Fibroblast of skin of scalp (primary cell): ENCODE measurements at places on chromosomes 3 and 15.

DNA sequence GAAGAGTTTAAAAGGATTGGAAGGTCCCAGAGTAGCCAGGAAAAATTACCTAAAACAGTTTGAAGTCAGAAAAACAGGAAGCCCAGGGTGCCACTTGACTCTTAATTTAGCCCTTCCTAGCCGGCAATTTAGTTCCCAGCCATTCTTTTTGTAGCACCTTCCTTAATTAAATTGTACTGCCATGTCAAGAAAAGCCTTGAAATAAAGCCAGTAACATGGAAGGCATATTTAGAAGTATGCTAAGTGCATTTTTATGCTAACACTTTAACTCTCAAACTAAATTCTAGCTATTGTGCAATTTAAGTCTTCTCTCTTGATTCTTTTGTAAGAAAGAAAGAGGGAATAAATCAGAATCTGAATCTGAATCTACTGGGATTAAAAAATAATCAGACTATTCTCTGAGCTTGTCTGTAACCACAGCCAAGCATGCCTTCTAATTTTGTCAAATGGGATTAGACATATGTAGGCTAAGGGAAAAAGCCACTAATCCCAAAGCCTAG lies 43.2 kb downstream of the MAP3K13 start:
- DNase-seq = no peak

DNA sequence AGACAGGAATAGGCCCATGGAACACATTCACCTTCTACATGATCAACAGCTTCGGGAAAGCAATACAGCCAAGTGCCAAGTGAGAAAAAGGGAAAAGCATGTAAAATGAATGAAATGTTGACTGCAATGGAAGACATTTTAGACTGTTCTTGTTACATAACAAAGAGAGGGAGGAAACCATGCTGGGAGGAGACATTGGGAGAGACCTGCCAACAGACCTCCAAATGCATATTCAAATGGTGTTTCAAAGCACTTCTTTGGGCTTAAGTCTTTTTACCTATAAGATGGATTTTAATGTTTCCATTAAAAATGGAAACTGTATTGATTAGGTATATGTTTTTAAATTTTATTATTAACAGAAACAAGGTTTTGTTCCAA lies 350.0 kb upstream of the THBS1 start:
- DNase-seq = no peak

GRCh38 chr3:155326901-155327300 lies 33.4 kb upstream of the STRIT1 start:
- DNase-seq = no peak

DNA sequence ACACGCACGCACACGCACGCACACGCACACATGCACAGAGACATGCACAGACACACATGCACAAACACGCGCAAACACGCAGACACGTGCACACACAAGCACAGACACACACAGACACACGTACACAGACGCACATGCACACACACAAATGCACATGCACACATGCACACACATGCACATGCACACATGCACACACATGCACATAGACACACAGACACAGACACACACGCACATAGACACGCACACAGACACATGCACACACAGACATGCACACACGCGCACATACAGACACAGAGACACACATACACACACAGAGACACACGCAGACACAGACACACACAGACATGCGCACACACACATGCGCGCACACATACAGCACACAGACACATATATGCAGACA lies 26.4 kb upstream of the PIGZ start:
- no peak for DNase-seq

- DNase-seq = no peak
These were observed 41.4 kb downstream of the ZNF860 start for GRCh38 chr3:32022947-32023346.

GRCh38 chr3:40414270-40414669 lies 27.3 kb downstream of the ENTPD3 start:
- DNase-seq = no peak

DNA sequence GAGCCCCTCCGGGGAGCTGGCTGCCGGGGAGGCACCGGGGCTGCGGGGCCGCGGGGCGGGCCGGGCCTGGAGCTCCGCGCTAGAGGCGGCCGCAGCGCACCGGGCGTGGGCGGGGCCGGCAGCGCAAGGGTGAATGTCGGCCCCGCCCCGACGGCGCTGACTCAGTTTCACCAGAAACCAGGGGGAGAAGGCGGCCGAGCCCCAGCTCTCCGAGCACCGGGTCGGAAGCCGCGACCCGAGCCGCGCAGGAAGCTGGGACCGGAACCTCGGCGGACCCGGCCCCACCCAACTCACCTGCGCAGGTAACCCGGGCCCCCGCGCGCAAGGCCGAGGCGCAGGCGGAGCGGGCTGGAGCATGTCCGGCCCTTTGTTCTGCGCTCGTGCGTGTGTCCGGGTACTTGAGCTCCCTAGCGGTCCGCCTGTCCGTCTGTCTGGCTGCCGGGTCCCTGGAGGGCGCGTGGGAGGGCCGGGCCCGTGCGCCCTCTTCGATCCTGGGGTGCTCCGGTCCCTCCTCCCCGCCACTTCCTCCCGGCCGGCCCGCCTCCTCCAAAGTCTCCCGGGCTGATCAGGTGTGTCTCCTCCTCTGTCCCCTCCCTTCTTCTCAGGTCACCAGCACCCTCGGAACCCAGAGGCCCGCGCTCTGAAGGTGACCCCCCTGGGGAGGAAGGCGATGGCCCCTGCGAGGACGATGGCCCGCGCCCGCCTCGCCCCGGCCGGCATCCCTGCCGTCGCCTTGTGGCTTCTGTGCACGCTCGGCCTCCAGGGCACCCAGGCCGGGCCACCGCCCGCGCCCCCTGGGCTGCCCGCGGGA lies at the start of gene SPINT1:
SPINT1 (plus strand) TSS at position 164 of the 811 bp plus-strand sequence; CDS start at position 671, 507 bp downstream.
- no peak for DNase-seq

DNA sequence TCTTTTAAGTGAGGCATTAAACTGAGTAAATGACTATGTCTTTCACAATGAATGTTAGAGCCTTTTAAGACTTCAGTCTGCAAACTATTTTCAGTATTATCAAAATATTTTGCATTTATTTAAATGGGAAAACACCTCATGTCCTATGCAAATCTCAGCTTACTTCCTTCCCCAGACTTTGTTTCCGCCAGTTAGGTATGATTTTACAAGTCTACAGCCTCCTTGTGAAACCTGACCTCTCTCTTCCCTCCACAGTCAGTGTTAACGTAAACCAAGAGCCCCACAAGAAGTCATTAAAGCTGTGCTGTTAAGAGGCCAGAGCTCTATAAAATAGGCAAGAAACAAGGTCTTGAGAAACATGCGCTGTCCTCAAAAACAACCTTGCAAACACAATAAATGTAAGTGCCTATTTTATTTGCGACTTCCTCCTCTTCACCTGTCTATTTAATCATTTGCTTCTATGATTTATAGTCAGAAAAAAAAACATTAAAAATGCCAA lies 48.3 kb downstream of the PRTG start:
- DNase-seq = no peak

DNA sequence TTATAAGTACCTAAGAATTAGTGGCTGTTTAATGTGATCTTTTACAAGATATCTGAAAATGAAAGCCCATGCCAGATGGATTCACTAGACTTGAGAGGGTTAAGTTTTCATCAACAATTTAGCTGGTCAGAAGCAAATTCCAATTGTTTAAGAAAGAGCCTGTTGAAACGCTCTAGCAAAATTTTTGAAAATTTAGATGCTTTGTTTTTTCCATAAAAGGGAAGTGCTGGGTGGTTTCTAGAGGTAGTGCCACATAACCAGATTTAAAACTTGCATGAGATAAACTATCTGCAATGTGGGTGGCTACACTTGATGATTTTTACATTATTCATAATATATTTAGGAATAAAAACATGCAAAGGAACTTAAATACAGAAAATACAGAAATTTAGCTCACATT lies 48.5 kb upstream of the SKIL start:
- DNase-seq = peak; percentile 82

DNA sequence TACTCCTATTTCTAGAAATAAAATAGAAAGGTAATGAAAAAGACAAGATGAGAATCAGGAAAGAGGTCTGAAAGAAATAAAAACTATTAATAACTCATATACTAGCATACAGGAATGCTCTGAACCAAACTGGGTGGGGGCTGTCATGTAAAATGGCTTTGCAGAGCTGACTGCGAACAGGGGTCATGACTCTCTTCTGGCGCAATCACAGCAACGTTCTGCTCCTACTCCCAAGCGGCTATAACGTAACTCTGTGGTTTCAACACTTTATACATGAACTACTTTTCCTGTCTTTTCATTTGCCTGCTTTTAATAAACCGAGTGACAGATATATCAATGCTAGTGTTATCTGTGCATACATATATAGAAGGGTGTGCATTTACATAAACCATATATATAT lies 116.7 kb downstream of the DLG1 start:
- DNase-seq = peak; percentile 63

DNA sequence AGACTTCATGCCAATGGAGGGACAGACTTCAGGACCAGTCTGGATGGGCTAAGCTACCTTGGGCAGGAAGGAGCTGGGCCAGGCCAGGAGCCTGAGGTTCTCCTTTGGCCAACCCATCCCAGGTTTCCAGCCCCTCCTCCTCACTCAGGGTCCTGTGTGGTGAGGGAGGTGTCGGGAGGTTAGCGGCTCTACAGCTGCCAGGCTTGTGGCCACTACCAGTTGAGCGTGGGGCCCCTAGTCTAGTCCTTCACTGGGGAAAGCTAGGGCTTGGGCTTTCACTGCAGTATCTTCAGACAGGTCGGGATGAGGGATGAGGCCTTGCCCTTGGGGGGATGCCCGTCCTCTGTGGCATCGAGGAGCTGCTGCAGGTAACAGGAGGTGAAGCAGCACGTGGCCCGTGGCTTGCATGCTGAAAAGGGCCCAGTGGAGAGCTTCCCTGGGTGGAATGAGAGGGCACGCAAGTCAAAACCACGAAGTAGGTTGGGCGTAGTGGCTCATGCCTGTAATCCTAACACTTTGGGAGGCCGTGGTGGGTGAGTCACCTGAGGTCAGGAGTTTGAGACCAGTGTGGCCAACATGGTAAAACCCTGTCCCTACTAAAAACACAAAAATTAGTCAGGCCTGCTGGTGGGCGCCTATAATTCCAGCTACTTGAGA lies 8.5 kb upstream of the FANCD2 start:
- peak; percentile 61 for DNase-seq

DNA sequence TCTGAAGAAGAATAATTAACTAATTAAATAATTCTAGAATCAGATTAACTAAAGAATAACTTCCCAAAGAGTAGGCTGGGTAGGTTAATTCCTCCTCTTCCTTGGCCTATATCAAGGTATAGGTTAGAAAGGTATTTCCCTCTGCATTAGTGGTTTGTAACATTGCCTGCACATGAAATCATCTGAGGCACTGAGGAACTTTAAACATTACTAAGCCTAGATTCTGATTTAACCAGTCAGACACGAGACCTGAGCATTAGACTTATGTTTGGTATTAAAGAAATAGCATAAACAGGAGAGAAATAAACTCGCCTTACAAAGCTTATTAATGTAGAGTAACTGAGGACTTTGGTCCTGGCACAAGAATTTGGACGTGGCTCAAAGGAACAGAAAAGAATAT lies 84.2 kb downstream of the FGF7 start:
- DNase-seq = no peak

- peak; percentile 64 for DNase-seq
These were observed 106.5 kb downstream of the SUCNR1 start for GRCh38 chr3:151979906-151980305.
